ENCODE measurements at places on chromosomes 16 and 17.

GRCh38 chr16:72921106-72921505, 126.8 kb downstream of the ZFHX3 start:
- no peak for DNase-seq

DNA sequence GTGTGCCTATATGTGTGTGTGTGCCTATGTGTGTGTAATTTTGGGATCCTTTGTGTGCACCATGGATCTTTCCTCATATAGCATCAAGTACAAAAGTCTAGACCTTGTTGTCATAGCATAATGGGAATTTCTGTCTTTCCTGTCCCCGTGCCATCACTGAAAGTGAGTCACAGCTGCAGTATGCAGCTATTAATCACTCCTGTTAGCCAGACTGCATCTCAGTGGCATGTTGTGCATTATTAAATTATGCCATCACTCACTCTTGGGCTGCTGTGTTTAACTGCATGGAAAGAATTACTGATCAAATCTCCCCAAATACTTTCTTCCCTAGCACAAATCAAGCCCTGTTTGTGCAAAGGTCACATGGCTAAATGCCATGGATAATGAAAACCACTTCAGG, 92.4 kb downstream of the CBLN1 start:
- DNase-seq, result no peak

- peak; percentile 34 for DNase-seq
These were observed 513 bp downstream of the CRLF3 start for GRCh38 chr17:30824002-30824355.

DNA sequence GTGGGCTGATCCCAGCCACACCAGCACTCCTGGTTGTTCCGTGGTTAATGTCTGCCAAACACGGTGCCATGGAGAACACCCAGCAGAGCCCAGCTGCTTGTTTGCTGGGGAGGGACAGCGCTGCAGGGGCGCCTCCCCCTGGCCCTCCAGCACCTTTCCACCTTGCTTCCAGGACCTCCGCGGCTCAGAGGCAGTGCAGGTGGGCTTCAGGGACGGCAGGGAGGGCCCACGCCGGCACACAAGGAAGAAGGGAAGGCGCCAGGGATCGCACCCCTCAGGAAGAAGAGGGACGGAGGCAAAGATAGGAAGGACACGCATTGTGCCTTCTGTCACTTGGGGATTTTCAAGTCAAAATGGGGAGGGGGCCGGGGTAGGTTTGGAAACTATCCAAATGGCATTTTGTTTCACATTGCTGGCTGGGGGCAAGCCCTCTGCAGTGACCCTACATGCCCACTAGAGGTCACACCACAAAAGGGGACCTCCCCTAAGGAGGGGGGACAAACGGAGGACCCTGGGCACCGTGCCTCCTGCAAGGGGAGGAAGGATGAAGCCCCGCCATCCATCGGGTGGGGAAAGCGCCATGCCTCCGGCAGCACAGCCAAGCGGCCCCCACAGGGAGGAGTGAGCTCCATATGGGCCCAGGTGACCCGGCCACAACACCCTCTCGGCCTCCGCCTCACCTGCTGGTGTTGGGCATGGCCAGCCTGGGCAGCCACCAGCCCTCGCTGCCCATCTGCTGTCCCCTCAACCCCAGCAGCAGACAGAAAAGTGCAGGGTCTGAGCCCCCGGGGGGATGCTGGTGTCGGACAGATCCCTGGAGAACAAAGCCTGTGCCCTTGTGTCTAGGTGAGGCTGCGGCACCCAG, 7.5 kb upstream of the C16orf95 start:
- peak; percentile 46 for DNase-seq

GRCh38 chr16:29927070-29927905, 1.3 kb upstream of the KCTD13 start:
- DNase-seq, result no peak

DNA sequence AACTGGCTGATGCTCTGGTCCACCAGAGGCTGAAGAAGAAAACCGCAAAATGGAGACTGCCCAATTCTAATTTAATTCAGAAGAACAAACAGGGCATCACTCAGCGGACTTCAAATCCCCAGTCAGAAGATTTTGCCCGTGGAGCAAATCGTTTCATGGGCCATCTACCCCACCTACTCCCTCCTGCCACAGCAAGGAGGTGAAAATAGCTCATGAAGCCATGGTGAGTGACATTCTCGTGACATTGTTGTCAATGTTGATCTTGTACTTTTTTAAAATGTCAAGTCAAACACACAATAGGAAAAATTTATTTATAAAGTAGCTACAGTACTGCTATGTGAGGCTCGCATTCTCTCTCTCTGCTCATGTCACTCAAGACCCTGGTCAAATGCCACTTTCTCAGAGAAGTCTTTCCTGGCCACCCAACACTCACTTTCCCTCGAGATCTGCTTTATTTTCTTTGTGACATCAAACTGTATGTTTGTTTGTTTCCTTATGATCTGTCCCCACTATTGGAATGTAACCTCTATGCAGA, 31.3 kb upstream of the SOX9 start:
- no peak for DNase-seq

- no peak for DNase-seq
These were observed 13.8 kb upstream of the DUSP14 start for GRCh38 chr17:37475731-37476420.

- DNase-seq, result no peak
These were observed 5.6 kb upstream of the SLC6A4 start for GRCh38 chr17:30241051-30241450.

- DNase-seq, result no peak
These were observed 79.1 kb upstream of the C16orf82 start for GRCh38 chr16:26987597-26988010.

DNA sequence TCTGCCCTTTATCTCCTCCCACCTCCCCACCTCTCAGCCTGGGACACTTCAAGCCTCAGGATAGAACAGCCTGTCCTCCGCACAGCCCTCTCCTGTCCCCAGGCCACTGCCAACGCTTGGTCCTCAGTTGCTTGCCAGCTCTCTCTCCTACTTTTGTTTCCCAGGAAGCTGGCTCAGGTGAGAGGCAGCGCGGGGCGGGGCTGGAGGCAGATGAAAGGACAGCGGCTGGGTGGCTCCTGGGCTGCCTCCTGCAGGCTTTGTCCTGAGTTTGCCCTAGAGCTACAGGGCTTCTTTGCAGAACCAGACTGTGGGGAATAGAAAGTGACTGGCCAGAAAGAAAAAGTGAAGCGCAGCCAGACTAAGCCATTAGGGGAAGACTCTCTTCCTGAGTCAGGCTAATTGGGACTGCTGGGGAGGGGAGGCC, 48.2 kb upstream of the CDC42EP4 start:
- no peak for DNase-seq

DNA sequence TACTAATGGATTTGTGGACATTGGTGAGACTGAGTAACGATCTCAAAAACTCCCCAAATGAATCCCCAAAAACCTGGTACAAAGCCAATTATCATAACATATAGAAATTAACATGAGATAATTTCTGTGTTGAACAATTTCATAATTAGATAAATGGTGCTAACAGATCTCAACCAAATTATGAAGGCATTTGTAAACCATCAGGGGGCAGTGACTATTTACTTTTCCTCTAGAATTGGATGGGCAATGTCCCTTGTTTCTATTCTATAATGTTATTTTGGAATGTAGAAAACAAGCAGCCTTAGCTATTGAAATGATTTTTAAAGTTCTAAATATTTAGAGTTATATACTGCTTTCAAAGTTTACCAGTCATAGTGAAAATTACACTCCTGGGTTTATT, 57.8 kb downstream of the MYH10 start:
- DNase-seq, result no peak

- DNase-seq, result no peak
These were observed 11.3 kb upstream of the STH start for GRCh38 chr17:45987706-45988105.

GRCh38 chr17:61209525-61209924, 190.1 kb upstream of the TBX2 start:
- no peak for DNase-seq

DNA sequence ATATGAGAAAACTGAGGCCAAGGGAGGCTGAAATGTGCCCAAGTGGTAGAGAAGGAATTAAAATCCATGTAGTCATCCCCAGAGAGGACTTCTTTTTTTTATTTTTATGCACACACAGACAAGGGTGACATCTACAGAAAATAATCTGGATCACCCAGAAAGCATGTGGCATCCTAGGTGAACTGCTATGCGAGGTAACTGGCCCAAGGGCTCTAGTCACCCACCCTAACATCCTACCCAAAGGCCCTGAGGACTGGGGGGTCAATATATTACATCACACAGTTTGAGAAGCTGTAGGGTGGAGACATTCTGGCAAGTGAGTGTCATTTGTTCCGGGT, 23.3 kb downstream of the TEX14 start:
- DNase-seq, result no peak

DNA sequence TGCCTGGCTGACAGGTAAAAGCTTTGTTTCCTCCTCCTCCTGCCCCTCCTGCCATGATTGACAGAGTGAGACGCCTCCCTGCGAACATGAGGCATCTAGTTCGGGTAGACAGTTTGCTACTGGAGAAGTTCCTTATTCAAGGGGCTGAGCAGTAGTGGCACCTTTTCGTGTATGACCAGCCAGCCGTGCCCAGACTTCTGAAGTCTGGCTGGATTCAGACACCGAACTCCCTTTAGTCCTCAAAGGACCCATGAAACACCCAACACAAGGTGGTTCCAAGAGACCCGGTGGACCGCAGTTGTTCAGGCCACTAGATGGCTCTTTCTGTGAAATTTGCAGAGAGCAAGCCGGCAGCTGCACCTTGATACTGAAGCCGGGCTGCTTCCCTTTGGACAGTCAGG, 192.8 kb downstream of the XYLT1 start:
- peak; percentile 61 for DNase-seq

- no peak for DNase-seq
These were observed 17.7 kb downstream of the USP10 start for GRCh38 chr16:84717484-84717883.

- DNase-seq, result no peak
These were observed 787 bp downstream of the LHX1 start for GRCh38 chr17:36937959-36938565.

DNA sequence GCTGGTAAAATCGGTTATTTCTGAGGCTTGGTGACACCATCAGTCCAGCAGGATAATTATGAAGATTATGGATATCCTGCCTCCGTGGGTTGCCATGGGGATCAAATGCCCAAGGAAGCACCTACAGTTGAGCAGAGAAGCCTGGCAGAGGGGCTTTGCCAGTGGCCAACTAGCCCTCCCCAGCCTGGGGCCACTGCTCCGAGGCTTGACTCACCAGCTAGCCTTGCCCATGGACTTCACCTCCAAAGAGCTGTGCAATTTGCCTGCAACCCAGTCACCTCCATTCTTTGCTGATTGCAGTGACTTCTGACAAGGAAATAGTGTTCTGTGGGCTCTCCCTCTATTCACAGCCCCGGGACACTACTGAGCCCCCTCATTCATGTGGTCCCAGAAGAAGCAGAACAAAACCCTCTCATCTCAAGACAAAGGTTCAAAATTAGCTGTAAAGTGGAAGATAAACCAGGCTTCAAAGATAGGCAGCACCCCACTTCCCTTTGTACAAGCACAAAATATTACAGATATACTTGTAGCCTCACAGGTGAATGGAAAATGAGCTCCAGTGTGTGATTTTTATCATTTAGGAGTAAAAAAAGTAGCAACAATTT, 1.6 kb downstream of the PECAM1 start:
- no peak for DNase-seq

DNA sequence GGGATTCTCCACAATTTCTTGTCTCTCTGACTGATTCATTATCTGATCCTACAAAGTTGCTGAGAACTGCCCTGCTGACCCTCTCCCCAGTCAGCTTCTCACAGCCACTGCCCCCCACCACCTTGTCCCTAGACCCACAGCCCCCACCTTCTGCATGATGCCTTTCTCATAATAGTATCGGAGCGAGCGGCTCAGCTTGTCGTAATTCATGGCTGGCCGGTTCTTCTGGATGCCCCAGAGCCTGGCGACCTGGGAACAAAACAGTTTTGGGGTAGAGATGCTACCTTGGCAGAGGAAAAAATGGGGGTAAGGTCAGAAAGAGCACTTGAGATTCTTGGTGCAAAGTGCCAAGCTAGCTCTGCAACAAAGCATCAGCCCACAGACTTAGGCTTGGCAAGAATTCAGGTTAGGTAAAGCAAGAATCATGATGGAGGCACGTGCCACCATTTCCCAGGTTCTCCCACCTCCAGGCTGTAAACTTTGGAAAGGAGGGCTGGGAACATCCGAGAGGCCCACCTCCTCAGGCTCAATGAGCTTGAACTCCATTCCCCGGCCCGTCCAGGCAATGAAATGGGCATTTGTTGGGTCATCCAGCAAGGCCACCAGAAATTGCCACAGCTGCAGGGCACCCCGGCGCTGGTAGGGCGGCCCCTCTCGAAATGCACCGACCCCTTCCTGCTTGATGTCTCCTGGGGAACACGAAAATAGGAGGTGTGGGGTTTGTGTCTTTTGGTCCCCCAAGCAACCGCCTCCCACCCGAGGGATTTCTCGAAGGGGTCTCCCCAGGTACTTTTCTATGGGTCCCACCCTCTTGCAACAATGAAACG, 16.9 kb downstream of the ETV4 start:
- DNase-seq, result no peak

GRCh38 chr16:5056352-5056751, 9.4 kb downstream of the C16orf89 start:
- peak; percentile 72 for DNase-seq

GRCh38 chr16:68387301-68387700, 61.0 kb downstream of the SMPD3 start:
- no peak for DNase-seq

- no peak for DNase-seq
These were observed 20.4 kb downstream of the KRT12 start for GRCh38 chr17:40846515-40847144.

GRCh38 chr17:39599665-39600231, 8.0 kb downstream of the NEUROD2 start:
- no peak for DNase-seq

DNA sequence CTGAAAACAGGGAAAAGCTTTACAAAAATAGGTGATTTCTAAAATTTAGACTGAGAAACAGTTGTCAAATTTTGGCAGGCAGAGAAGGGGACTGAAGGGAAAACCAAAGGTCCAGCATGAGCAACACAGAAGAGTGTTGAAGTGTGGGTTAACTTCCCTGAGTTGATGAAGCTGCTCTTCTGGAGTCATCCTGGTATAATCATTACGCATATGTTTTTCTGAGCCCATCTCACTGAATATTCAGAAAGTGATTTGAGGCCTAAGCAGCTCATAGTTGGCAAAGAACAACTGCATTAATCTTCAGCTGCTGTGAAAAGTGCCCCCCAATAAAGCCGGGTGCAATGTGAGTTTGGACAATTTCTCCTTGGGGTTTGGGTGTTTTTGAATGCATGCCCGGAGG, 115.0 kb upstream of the RBBP6 start:
- no peak for DNase-seq

- no peak for DNase-seq
These were observed 251.2 kb upstream of the CDH11 start for GRCh38 chr16:65373097-65373496.

GRCh38 chr17:49969795-49970389, 902 bp downstream of the DLX4 start:
- DNase-seq, result no peak

GRCh38 chr17:70938336-70938735, 769.0 kb downstream of the KCNJ2 start:
- DNase-seq, result no peak

DNA sequence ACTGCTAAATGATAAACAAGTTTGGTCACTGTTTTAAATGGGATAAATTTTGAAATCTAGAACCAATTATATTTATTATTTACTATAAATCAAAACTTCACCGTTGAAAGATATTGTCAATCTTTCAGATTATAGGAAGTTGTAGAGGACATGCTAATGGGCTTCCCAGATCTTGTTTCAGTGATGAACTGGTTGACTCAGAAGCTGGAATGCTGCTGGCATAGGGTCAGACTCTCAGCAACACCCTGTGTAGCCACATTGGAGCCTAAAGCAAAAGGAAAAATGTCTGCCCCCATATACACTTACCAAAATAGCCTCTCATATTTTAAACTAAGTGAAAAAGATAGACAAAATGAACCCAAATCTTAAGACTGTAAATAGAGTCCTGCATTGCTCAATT, 916.9 kb upstream of the SOX9 start:
- no peak for DNase-seq

Measured in GM12865 (cell line).